Stimulated activated CD4-positive, alpha-beta T cell treated with anti-CD3 and anti-CD28 coated beads, Interleukin-1b, Interleukin-23, amount 100 ng/mL, for 1 hour (primary cell): ENCODE measurements at places on chromosomes 5 and 9.

- DNase-seq, result no peak
Measured at GRCh38 chr9:84404095-84404686, 63.6 kb upstream of the SLC28A3 start.

DNA sequence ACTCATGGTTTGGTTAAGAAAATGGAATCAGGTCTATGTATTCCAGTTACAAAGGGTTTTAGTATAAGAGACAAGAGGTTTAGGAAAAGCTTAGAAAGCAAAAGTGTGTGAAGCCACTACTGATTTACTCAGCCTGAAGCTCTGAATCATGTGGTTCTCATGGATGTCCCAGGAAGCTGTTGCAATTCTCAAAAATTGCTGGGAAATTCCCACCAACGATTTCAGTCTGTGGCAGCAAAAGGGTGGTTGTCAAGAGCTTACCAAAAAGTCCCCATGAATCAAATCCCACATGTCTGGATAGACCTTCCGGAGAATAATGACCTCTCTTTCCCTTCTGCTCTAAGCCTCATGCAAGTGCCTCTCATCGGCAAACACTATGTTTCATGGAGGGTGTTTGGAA is 929.9 kb downstream of the TLE4 start:
- DNase-seq, result no peak

GRCh38 chr5:88778736-88779135 is 104.2 kb downstream of the MEF2C start:
- no peak for DNase-seq

DNA sequence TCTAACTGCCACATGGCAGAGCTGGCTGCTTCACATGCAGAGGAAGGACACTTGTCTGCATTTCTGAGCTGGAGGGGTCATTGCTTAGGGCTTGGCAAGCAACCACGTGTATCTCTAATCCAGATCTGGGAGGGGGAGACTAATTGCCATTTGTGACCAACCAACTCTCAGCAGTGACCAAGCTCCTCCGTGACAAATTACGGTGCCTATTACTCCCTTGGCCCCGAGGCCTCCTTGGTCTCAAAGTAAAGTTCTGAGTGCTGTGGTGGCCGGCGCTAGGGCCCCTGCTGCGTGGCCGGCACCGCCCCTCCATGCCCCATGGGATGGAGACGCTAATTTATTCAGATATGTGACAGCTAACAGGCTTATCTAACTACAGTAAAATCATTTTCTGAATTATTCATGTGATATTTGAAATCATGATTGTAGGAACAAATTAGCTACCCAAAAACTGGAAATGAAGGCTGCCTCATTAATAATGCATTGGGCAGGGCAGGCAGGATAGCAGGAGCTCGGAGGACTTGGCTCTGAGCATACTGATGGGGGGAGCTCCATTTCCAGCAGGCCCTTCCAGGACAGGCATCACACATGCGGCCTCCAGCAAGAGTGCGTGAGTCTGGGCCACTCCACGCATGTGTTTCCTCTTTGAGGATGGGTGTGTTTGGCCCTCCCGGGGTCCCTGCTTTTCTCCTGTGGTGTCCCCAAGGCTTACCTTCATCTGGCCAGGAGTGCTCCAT is 67.7 kb downstream of the C5orf15 start:
- DNase-seq, result no peak

GRCh38 chr9:99824378-99825171 is 2.9 kb downstream of the NR4A3 start:
- no peak for DNase-seq

- no peak for DNase-seq
Measured at GRCh38 chr5:39164529-39165402, 54.6 kb downstream of the FYB1 start.

GRCh38 chr9:124511426-124511840 is 4.2 kb upstream of the NR5A1 start:
- DNase-seq, result no peak

DNA sequence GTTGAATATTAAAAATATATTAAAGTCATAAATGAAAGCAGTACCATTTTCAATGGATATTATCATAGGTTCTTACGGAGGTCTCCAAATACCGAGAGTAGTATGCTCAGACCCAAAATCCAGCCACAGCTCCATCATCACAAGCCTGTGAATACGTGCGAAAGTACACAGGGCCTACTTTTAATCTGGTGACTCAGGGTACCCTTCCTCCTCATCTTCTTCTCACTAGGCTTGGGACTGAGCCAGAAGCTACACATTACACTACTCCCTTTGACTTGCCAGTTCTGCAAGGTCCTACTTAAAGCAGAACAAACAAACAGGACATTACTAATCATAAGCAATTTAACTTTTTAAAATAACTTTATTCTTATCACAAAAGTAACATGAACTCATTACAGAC is 7.6 kb upstream of the RIC1 start:
- DNase-seq, result no peak

DNA sequence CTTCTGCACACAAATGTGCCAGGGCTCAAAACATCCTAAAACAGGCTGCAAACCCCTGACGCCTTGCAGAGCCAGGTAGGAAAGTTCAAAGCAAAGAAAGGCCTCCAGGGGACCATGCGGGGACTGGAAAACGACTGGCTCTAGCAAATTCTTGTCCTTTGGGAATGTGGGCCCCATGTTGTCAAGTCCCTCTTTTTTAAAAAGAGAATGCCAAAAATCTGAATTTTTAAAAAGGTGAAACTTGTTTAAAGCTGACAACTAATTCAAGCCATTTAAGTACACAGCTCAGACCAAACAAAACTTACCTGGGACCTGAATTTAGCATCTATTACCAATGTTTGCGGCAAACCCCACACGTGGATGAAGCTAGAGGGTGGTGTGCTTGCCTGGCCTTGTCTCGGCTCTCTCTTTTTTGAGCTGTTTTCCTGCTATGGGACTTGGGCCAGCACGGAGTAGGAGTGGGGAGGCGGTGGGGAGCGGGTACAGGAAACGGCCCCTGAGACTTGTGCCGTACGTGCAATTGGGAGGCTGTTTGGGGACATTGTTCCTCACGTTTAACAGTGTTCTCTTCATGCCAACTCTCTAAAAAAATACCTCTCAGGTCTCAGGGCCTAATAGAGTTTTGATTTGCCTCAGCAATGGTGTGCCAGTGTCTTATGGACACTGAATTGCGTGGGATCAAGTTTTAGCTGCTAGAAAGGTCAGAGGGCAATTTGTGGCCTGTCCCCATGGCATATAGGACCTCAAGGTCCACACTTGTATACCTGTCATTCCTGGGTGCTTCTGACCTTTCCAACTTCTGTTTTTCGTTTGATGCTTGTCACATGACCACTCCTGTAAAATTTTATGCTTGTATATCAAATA is 15.1 kb upstream of the PHF19 start:
- DNase-seq, result no peak

- no peak for DNase-seq
Measured at GRCh38 chr5:168286386-168286785, 5.1 kb upstream of the WWC1 start.

DNA sequence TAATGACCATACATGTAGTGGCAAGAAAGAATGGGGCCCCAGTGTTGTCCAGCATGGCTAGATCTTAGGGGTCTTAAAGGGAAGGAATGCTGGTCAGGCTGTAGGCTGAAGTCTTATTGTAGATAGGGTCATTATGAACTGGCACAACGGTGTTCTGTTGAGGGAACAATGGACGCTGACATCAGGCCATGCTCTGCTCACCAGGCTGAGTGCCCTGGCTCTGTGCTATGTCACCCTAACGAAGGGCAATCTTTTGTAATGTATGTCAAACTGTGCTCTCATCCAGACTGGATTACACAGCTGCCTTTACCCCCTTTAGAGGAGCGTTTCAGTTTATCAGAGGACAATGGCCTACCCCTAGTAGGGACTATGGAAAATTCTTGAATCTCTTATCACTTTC is 14.6 kb upstream of the ZNF608 start:
- DNase-seq, result no peak

- DNase-seq, result no peak
Measured at GRCh38 chr9:137429974-137430722, 7.0 kb downstream of the NOXA1 start.

GRCh38 chr5:59182760-59183159 is 599.9 kb downstream of the RAB3C start:
- DNase-seq, result no peak

GRCh38 chr5:180639741-180640610 is 9.4 kb downstream of the FLT4 start:
- no peak for DNase-seq

DNA sequence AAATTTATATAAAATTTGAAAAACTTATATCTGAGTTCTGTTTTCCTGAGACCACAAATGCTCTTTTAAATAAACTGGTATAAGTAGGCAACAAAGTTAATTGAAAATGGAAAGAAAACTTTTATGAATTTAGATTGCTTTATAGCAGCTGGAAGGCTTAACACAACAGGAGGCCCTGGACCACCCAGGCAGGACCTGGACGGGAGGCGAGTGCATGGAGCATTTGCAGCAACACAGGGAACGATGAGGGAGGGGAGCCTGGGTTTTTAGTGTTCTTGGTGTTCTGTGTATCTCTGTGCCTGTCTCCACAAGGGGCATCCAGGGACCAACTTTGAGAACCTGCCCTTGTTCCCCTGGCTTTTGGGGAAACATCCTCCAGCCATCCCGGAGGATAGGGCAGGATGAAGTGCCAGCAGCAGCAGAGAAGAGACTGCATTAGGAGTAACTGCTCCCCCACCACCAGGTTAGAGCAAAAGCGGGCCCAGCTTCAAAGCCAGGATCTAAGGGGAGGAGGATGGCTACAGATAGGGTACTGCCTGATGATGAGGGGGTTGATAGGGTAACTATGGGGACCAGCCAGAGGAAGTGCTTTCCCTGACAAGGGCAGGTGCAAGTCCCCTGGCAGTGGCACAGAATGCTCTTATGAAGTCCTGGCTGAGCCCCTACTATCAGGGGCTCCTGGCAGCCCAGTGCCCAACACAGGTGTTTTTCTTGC is 6.7 kb upstream of the SPATA31E1 start:
- no peak for DNase-seq

DNA sequence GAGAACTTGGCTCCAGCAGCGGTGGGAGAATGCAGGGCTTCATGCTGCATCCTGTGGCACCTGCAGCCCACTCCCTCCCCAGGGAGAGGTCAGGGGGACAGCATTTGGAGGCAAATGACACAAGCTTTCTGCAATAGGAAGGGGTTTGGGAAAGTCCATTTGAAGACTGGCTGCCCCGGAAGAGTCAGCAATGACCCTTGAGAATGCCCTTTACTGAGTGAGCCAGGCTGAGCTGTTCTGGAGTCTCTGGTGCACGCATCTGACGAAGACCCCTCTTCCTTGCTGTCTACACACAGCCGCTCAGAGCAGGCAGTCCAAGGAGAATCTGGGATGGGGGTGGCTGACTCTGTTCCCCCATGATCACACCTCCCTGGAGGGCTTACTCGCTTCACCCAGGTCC is 5.5 kb upstream of the NXNL2 start:
- DNase-seq, result no peak

GRCh38 chr9:114898741-114899140 is 31.6 kb downstream of the TNFSF8 start:
- DNase-seq, result no peak

GRCh38 chr5:33788922-33789566 is 102.7 kb downstream of the ADAMTS12 start:
- no peak for DNase-seq

GRCh38 chr5:155081618-155082017 is 68.1 kb downstream of the KIF4B start:
- DNase-seq, result no peak

DNA sequence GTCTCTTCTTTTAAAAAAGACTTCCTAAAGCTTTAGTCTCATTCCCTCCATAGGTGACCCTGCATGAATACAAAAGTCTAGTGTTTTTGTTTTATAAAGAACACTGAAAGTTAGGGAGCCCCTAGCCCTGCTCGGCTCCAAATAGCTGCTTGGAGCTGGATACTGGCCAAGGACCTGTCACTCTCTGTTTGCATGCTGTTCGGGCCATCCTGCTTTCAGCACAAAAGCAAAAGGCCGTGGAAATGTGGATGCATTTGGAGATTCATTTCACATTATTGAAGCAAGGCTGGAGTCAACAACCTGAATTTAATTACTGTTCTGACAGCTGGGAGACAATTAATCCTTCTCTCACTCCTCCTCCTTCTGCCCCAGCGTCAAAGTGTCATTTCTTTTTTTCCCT is 151.7 kb upstream of the NMUR2 start:
- DNase-seq, result no peak

GRCh38 chr5:78896132-78896531 is 89.0 kb downstream of the ARSB start:
- no peak for DNase-seq

DNA sequence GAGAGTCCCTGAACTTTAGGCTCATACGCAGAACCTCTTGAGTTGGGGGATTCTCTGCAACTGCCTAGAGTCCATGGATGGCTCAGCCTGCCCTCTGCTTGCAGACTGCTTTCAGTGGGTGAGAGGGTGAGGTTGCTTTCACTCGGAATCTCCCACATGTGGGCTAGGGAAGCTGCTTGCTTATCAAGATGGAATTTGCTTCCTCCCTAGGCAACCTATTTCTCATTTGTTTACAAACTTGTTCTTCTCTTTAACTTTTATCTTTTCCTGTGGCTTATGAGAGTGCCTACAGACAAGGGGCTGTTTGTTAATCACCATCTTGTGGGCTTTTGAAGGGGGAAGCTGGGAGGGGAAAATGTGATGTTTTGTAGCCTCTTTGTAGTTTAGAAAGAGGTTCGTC is 10.0 kb downstream of the TLE4 start:
- no peak for DNase-seq

DNA sequence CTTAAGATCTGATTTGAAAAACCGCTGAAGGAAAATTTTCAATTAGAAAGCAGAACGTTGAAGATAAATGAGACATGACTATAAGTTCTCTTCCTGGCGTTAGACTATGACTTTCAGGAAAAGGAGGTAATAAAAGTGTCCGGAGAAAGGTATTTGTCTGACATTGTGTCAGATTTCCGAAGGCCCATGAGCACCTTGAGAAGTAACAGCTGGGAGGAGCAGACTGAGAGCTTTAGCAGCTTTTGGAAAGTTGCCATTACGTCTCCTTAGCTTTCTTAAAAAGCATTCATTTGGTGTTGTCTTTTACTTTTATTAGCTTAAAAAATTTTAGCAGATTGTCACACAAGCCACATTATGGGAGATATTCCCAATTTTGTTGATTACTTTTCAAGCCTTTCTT is 363.5 kb downstream of the NDUFS4 start:
- DNase-seq, result no peak

GRCh38 chr5:135979510-135979909 is 24.7 kb upstream of the LECT2 start:
- no peak for DNase-seq

- DNase-seq, result no peak
Measured at GRCh38 chr9:34501889-34502425, 20.8 kb downstream of the ENHO start.

DNA sequence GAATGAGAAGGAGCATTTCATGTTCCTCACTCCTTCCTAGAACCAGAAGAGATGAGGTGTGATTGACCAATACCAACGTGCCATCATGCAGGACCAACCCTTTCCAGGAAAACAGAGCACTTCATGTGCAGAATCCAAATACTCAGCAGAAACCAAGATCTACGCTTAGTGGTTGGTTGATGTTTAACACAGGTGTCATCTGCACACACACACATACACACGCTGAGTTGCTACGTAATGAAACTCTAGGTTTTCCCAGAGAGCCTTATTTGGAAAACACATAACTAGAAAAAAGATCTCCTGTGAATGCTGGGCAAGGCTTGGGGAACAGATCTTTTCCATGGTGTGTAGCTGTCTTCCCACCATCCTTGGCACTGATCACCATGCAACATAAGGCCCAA is 21.1 kb upstream of the ZNF622 start:
- no peak for DNase-seq
